Cardiac ventricle fibroblast (primary cell): ENCODE measurements at places on chromosomes 2 and 18. TPM values are rescaled to one million over a fixed set of nuclear protein-coding genes. Genes with fewer than 3 reads are reported as not detected.

KHK gene
- 1.1 TPM in 1 of 2 replicates, not detected in the other for total RNA-seq

FSHR gene
- not detected in 2 replicates for total RNA-seq

RFX8 gene
- total RNA-seq: 0.34 TPM in 1 of 2 replicates, not detected in the other

MYL1 gene
- total RNA-seq: not detected in 2 replicates

CHPF gene
- 235 and 243 TPM in 2 replicates for total RNA-seq
